ENCODE measurements at places on chromosomes 2 and 18.

DNA sequence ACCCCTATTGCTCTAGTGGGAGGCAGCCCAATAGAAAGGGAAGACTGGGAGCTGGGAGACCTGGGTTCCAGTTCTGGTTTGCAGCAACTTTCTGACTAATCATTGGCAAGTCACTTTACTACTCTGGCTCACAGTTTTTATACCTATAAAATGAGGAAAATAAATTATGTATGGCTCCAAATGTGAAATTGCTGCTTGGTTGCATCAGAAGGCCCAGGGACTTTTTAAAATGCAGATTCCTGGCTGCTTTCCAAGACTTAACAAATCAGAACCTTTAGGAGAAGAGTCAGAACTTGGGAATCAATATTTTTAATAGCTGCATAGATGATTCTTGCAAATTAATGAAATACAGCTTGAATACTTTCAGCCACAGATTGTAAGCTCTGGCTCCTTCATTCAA is 943.9 kb downstream of the EPHA4 start:
- no peak for DNase-seq

DNA sequence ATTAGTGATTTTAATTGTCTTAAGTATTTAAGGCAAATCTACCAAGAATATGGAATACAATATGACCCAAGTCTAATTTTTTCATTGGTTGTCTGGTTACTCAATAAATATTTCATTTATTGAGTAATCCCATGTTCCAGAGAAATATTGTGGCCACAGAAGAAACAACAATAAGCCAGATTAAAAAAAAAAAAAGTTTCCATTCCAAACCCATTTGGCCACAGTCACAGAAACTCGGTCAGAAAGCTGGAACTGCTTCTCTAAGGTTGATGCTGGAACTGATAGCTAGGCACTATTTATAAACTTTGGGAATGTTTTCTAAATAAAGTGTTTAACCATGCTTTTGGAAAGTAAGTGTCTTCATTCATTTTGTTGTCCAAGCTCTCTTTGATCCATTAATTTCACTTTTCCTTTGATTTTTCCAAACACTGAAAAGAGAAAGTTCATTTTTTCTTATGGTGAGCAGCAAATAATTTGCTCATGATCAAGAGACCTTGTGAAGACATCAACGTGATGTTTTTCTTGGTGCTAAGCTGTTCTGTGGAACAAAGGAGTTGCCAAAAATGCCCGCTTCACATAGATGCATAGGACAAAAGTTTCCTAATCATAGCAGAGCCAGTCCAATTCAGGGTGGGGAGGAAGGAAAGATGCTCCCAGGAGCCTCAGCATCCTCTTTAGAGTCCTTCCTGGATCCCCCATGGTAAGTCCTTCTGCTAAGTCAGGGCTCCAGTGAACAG is 72.1 kb upstream of the CCBE1 start:
- DNase-seq, result no peak

GRCh38 chr2:144268036-144268678 is 251.8 kb downstream of the ZEB2 start:
- DNase-seq, result no peak

DNA sequence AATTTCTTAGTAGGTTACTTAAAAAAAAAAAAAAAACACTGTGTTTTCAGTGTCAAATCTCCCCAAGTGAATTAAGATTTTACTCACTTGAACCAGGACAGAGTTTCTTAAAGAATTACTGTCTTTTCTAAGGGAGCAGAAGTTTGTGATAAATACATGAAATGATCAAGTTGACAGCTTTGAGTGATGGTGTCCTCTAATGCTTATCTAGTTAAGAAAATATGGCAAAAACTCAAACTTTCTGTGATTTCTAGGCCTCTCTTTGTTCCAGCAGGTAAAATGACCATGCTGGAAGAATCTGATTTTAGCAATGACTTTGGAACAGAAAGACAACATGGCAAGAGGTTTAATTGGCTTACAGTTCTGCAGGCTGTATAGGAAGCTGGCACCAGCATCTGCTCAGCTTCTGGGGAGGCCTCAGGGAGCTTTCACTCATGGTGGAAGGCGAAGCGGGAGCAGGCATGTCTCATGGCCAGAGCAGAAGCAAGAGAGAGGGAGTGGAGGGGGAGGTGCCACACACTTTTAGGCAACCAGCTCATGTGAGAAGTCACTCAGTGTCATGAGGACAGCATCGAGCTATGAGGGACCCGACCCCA is 6.6 kb downstream of the MAPRE2 start:
- DNase-seq, result no peak

DNA sequence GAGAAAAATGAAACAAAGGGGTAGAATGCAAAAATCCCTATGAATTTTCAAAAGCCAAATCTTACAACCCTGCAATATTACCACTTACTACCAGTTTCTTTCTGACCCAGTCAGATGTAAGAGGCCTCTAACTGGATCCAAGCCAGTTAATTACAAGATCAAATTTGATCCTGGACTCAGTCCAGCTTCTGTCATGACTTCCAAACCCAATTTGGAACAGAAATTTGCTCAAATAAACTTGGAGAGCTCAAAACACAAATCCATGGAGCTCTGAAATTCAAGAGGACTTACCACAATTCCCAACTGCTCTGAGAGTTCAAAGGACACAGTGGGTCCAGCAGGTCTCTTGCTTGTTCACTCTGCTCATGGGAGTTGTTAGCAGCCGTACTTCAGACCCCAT is 1271.7 kb upstream of the SLC39A10 start:
- DNase-seq, result no peak

- no peak for DNase-seq
These were observed 29.8 kb downstream of the PCBP1 start for GRCh38 chr2:70116936-70117552.

DNA sequence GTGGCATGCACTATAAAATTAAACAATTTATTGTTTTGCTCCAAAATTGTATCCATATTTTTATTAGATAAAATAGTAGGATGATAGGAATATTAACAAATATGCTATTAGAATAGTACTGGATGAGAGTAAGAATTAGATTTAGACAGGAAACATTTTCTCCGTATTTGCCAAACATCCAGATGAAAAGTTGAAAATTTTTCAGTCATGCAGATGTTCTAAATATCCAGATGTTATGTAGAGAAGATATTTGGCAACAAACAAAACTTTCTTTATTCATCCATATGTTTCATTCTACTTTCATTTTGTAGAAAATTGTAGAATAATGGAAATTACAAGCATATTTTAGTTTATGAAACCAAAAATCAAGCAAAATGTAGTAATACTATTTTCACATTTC is 45.2 kb upstream of the NEUROD1 start:
- no peak for DNase-seq

GRCh38 chr2:104749856-104750460 is 104.0 kb upstream of the POU3F3 start:
- DNase-seq, result no peak

- no peak for DNase-seq
These were observed 32.5 kb downstream of the GPR45 start for GRCh38 chr2:105274046-105274445.

GRCh38 chr18:34880882-34881834 is 160.1 kb upstream of the MAPRE2 start:
- no peak for DNase-seq

GRCh38 chr2:223813329-223813728 is 24.1 kb downstream of the AP1S3 start:
- DNase-seq, result no peak
